ENCODE measurements at places on chromosomes 16 and 17. TPM values are rescaled to one million over a fixed set of nuclear protein-coding genes. Genes with fewer than 3 reads are reported as not detected.

CMTM1 gene
- total RNA-seq, result 2.5 TPM

PRAC2 gene
- 8.0 TPM for total RNA-seq

CHST6 gene
- total RNA-seq, result 23.2 TPM

SPHK1 gene
- total RNA-seq, result 2.8 TPM

LAT gene
- 2.0 TPM for total RNA-seq

HCRT gene
- total RNA-seq, result not detected

OR1A2 gene
- total RNA-seq, result not detected

TMEM92 gene
- total RNA-seq, result 10.3 TPM

PRR11 gene
- 70.3 TPM for total RNA-seq

PRR35 gene
- total RNA-seq, result 0.72 TPM

LRRC75A gene
- 22.9 TPM for total RNA-seq

ZNF469 gene
- total RNA-seq, result 2.4 TPM

NPTX1 gene
- 15.1 TPM for total RNA-seq

CPHXL2 gene
- total RNA-seq, result not detected

DHX58 gene
- total RNA-seq, result 6.3 TPM

GPR179 gene
- 0.46 TPM for total RNA-seq

KRT25 gene
- total RNA-seq, result not detected

TP53TG3C gene
- not detected for total RNA-seq

METTL9 gene
- total RNA-seq, result 99.0 TPM

CLEC16A gene
- total RNA-seq, result 15.4 TPM

HSF4 gene
- total RNA-seq, result 2.5 TPM

RNF222 gene
- total RNA-seq, result not detected

C17orf78 gene
- total RNA-seq, result not detected

AP1G1 gene
- 74.5 TPM for total RNA-seq

GDPD3 gene
- 2.5 TPM for total RNA-seq

NPIPB6 gene
- 0.83 TPM for total RNA-seq

UMOD gene
- not detected for total RNA-seq

C16orf54 gene
- 0.14 TPM for total RNA-seq

SLFN14 gene
- total RNA-seq, result not detected

B4GALNT2 gene
- 0.02 TPM for total RNA-seq

SEC14L5 gene
- 2.3 TPM for total RNA-seq

CDH11 gene
- total RNA-seq, result 10.1 TPM

ZG16 gene
- not detected for total RNA-seq

ZNF652 gene
- total RNA-seq, result 44.2 TPM

AANAT gene
- total RNA-seq, result 0.57 TPM

TNFRSF17 gene
- 0.18 TPM for total RNA-seq

ZG16B gene
- not detected for total RNA-seq

SPOP gene
- total RNA-seq, result 19.2 TPM

CYB5D1 gene
- total RNA-seq, result 14.0 TPM

TPPP3 gene
- 0.74 TPM for total RNA-seq

TK1 gene
- 72.5 TPM for total RNA-seq

CTNS gene
- total RNA-seq, result 11.8 TPM

LPO gene
- 0.50 TPM for total RNA-seq

SOX8 gene
- total RNA-seq, result 10.9 TPM

KRTAP1-1 gene
- not detected for total RNA-seq

CRHR1 gene
- total RNA-seq, result 1.6 TPM

TLCD3B gene
- 30.3 TPM for total RNA-seq

OXLD1 gene
- 48.1 TPM for total RNA-seq

TOX3 gene
- 17.6 TPM for total RNA-seq

TOP2A gene
- total RNA-seq, result 273 TPM

TBC1D3I gene
- total RNA-seq, result 0.39 TPM

FBXW10 gene
- not detected for total RNA-seq

TMC6 gene
- total RNA-seq, result 120 TPM
